ENCODE measurements at places on chromosomes 2 and 18. TPM values are rescaled to one million over a fixed set of nuclear protein-coding genes. Genes with fewer than 3 reads are reported as not detected.

The EDAR gene
- not detected for total RNA-seq

The RFX8 gene
- not detected for total RNA-seq

The CDH20 gene
- not detected for total RNA-seq

The PHOSPHO2 gene
- 4.2 TPM for total RNA-seq

The MEIS1 gene
- 31.2 TPM for total RNA-seq

The LRATD1 gene
- 4.4 TPM for total RNA-seq

GRCh38 chr2:10000541-10000940 is 42.8 kb upstream of the KLF11 start:
- no peak overlapping the region for H3K27ac ChIP-seq
- DNase-seq: no peak
- H3K27me3 ChIP-seq: no peaks in the 10 kb centered on the region
- H3K4me1 ChIP-seq: no peaks in the 10 kb centered on the region
- H3K4me3 ChIP-seq: no peak overlapping the region

GRCh38 chr2:4745056-4745991 is 946.9 kb upstream of the SOX11 start:
- no peaks in the 10 kb centered on the region for H3K27me3 ChIP-seq
- H3K4me3 ChIP-seq: no peak overlapping the region
- peak; percentile 59 for DNase-seq
- H3K27ac ChIP-seq: no peak overlapping the region

GRCh38 chr18:60445341-60445740 is 72.8 kb upstream of the MC4R start:
- no peaks in the 10 kb centered on the region for H3K4me1 ChIP-seq
- H3K4me3 ChIP-seq: no peak overlapping the region
- no peak overlapping the region for H3K27ac ChIP-seq
- DNase-seq: no peak

DNA sequence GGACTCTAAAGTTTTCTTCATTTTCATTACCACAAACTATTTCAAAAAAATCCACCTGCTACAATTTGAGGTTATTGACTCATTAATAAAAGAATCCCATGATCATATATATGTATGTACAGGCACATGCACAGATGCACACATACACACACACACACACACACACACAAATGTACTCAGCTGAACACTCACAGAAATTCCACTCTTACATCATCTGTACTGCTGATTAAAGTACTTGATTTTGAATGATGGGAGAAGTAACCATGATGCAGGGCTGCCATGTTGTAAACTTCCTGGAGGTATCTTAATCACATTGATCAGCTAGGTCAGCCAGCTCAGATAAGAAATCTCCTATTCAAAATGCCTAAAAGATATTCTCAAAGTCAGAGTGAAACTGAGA is 1313.2 kb upstream of the NRXN1 start:
- H3K4me3 ChIP-seq: no peak overlapping the region
- no peaks in the 10 kb centered on the region for H3K27me3 ChIP-seq
- H3K4me1 ChIP-seq: no peaks in the 10 kb centered on the region
- no peaks in the 10 kb centered on the region for H3K36me3 ChIP-seq

GRCh38 chr2:49288902-49289700 is 134.8 kb upstream of the FSHR start:
- H3K4me3 ChIP-seq: no peak overlapping the region
- no peak overlapping the region for H3K27ac ChIP-seq
- no peak for DNase-seq
- H3K27me3 ChIP-seq: no peaks in the 10 kb centered on the region
- H3K36me3 ChIP-seq: no peaks in the 10 kb centered on the region

GRCh38 chr18:31497836-31498573 is at the start of gene DSG2:
DSG2 (plus strand) TSS chr18:31498177; CDS start chr18:31498252, 75 bp downstream.
- peak within 1 kb of the TSS; percentile 86 for H3K27ac ChIP-seq
- H3K27me3 ChIP-seq: peaks cover 13% of the 10 kb centered on the region
- H3K4me3 ChIP-seq: peak within 1 kb of the TSS; percentile 68
- no peaks in the 10 kb centered on the region for H3K4me1 ChIP-seq

- peak; percentile 42 for DNase-seq
- H3K27ac ChIP-seq: peak overlapping the region; percentile 82
- peaks cover 11% of the 10 kb centered on the region for H3K36me3 ChIP-seq
- H3K4me3 ChIP-seq: no peak overlapping the region
Observed at GRCh38 chr18:48781988-48782363, 168.8 kb downstream of the SMAD7 start.

GRCh38 chr2:238226698-238227586 is 12.9 kb downstream of the HES6 start:
- no peak overlapping the region for H3K4me3 ChIP-seq
- peaks cover 34% of the 10 kb centered on the region for H3K4me1 ChIP-seq
- H3K27me3 ChIP-seq: no peaks in the 10 kb centered on the region

DNA sequence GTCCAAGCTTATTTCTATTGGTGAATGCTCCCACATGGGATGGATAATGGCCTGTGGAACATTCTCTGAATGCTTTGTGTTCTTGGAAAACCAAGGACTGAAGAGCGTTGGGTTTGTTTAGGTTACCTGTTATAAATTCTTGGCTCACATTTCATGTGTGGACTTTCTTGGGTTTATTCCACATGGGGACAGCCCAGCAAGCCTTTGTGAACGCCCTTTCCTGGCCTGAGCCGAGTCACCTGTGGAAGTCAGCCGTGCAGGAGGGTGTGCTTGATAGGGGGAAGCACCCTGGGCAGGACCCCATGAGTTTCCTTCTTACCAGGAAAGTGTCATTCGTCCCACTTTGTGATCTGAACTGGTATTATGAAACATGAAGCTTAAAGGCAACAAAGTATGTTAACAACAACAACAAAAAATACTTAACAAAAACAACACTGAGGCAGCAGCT is 4.1 kb downstream of the RAB31 start:
- H3K27ac ChIP-seq: peak overlapping the region; percentile 15
- peaks cover 5% of the 10 kb centered on the region for H3K27me3 ChIP-seq
- DNase-seq: no peak
- no peak overlapping the region for H3K4me3 ChIP-seq
- no peaks in the 10 kb centered on the region for H3K36me3 ChIP-seq

GRCh38 chr2:217980036-217980435 is 22.8 kb downstream of the TNS1 start:
- no peak overlapping the region for H3K4me3 ChIP-seq
- DNase-seq: no peak
- H3K27me3 ChIP-seq: no peaks in the 10 kb centered on the region
- peak overlapping the region; percentile 86 for H3K27ac ChIP-seq
- no peaks in the 10 kb centered on the region for H3K36me3 ChIP-seq

DNA sequence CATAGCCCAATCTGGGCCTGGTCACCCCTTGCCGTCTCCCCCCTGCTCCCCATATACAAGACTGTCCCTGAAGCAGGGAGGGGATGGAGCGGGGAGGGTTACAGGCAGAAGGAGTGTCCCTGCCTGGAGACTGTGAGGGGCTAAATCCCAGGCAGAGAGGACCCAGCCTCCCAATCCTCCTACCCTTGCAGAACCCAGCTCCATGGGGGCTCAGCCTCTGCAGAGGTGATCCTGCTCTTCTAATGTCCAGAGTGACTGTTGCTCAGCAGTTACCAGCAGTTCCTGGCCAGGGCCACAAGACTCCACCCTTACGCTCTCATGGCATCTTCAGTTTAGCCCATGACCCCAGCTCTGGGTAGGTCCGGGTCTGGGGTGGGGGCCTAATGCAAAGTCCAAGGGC is 58.1 kb downstream of the COA5 start:
- no peak overlapping the region for H3K27ac ChIP-seq
- no peaks in the 10 kb centered on the region for H3K4me1 ChIP-seq
- H3K4me3 ChIP-seq: no peak overlapping the region
- DNase-seq: no peak
- peaks cover 99% of the 10 kb centered on the region for H3K36me3 ChIP-seq

DNA sequence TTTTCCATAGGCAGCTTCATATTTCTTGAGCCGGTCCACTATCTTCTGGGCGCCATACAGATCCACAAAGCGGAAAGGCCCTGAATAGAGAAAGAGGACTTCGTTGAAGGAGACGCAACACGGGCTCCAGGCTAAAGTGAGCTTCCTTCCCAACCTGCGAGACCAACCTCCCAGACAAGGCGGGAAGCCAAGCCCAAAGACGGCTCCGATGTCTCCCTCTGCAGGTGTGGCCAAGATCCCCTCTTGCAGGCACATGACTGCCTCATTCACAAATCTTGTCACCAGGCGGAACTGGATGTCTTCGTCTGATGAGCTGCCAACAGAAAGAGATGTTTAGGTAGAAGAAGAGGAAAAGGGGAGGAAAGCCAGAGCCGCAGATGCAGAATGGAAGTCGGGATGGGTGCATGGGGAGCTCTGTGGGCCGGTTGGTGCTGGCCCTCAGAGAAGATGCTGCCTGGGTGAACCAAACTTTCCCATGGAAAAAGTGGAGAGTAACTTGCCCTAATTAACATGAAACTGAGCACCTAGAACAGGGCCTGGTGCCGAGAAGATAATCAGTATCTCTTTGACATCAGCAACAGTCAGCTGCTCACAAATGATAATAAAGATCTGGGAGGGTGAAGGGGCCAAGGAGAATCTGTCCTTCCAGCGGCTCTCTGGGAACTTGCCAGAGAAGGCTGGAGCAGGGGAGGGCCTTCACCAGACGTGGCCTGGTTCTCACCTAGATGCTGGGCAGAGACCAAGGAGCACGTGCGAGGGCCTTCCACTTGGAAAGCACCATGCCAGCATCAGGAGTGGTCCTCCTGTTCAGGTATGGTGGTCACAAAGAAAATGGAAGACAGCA is 18.6 kb downstream of the GAREM2 start:
- H3K27me3 ChIP-seq: no peaks in the 10 kb centered on the region
- no peak for DNase-seq
- no peak overlapping the region for H3K4me3 ChIP-seq
- no peak overlapping the region for H3K27ac ChIP-seq
- no peaks in the 10 kb centered on the region for H3K4me1 ChIP-seq

- no peak for DNase-seq
- H3K36me3 ChIP-seq: no peaks in the 10 kb centered on the region
- no peak overlapping the region for H3K4me3 ChIP-seq
- H3K27me3 ChIP-seq: no peaks in the 10 kb centered on the region
- H3K27ac ChIP-seq: no peak overlapping the region
Observed at GRCh38 chr2:227183657-227184367, 19.4 kb downstream of the COL4A3 start.

DNA sequence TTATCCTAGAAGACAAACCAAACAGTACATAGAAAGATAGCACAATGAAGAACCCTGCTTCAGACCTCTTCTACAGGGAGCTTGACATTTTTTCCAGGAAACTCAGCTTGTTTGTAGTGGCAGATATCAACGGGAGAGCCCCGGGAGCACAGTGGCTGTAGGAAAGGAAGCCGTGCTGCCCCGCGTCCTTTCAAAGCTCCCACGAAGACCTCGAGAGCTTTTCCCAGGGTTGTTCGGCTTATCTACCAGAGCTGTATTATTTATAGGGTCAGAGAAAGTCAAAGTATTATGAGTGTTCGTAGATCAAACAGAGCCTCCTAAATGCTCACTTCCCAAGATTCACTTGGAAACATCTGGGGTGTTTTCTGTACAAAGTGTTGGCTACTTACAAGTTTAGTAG is 167.1 kb upstream of the COPS8 start:
- no peak for DNase-seq
- no peaks in the 10 kb centered on the region for H3K4me1 ChIP-seq
- no peak overlapping the region for H3K4me3 ChIP-seq
- H3K27me3 ChIP-seq: no peaks in the 10 kb centered on the region

DNA sequence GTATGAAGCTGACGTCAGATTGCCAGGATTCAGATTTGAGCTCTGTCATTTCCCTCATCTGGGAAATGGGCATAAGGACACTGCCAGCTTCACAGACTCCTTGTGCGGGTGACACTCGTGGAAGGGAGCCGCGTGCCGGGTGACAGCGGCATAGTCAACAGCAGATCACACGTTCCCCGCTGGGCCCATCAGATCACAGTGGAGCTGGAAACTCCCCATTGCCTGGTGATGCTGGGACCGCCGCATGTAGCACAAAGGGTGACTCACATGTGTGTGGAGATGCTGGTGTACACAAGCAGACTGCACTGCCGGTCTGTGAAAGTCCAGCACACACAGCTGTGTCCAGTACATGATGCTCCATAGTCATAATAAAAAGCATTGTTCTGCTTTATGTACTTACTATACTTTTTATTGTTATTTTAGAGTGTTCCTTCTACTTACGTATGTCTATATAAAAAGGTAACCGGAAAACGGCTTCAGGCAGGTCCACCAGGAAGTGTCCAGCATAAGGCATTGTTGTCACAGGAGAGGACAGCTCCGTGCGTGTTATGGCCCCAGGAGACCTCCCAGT is 31.8 kb downstream of the SALL3 start:
- no peak for DNase-seq
- no peak overlapping the region for H3K27ac ChIP-seq
- peaks cover 8% of the 10 kb centered on the region for H3K27me3 ChIP-seq
- H3K36me3 ChIP-seq: no peaks in the 10 kb centered on the region

- no peak overlapping the region for H3K27ac ChIP-seq
- H3K36me3 ChIP-seq: no peaks in the 10 kb centered on the region
- no peaks in the 10 kb centered on the region for H3K27me3 ChIP-seq
- no peaks in the 10 kb centered on the region for H3K4me1 ChIP-seq
- no peak overlapping the region for H3K4me3 ChIP-seq
Observed at GRCh38 chr2:66679442-66679841, 244.5 kb downstream of the MEIS1 start.

- peaks cover 34% of the 10 kb centered on the region for H3K4me1 ChIP-seq
- H3K4me3 ChIP-seq: no peak overlapping the region
- no peak overlapping the region for H3K27ac ChIP-seq
- no peaks in the 10 kb centered on the region for H3K27me3 ChIP-seq
- DNase-seq: no peak
Observed at GRCh38 chr2:133500917-133501316, 67.3 kb downstream of the NCKAP5 start.

- no peaks in the 10 kb centered on the region for H3K27me3 ChIP-seq
- peaks cover 7% of the 10 kb centered on the region for H3K36me3 ChIP-seq
- H3K4me1 ChIP-seq: peaks cover 69% of the 10 kb centered on the region
Observed at GRCh38 chr2:219126555-219126954, 34.1 kb downstream of the NHEJ1 start.

DNA sequence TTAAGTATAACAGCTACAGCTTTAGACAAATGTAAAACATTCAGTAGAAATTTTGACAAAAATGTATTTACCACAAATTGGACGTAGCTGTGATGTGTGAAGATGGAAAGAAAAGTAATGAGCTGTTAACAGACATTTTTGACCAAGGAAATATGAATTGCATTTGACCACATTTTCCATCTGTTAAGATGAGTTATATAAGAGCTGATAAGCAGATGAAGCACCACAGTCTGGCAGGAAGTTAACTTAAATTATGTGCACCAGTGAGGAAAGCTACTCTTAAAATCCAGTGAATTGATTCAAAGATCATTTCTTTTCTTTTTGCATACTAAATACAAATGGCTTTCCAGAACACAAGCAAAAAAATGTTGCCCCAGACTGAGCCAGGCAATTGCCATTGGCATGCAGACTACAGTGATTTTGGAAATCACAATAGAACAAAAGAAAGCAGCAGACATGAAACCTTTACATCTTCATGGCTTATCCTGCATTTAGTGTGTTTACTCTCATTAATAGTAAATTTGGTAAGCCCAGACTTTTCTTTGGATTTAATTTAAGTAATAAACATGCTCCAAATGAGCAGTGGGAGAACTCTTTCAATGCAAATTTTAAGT is 493.7 kb downstream of the TMX3 start:
- no peak overlapping the region for H3K4me3 ChIP-seq
- no peak overlapping the region for H3K27ac ChIP-seq
- H3K36me3 ChIP-seq: no peaks in the 10 kb centered on the region
- no peak for DNase-seq
- H3K27me3 ChIP-seq: no peaks in the 10 kb centered on the region

Measured in stomach (tissue), 19 donors.